ENCODE measurements at places on chromosomes 5 and 9. TPM values are rescaled to one million over a fixed set of nuclear protein-coding genes. Genes with fewer than 3 reads are reported as not detected.

Gene CTNND2
- 2.5 TPM for total RNA-seq

Gene PCDHGB7
- total RNA-seq: 19.2 TPM

Gene DIRAS2
- total RNA-seq: 3.6 TPM

Gene FRMD3
- total RNA-seq: 32.9 TPM

Gene CDHR2
- not detected for total RNA-seq

Gene PHAX
- total RNA-seq: 23.2 TPM

Gene NR2F1
- total RNA-seq: 81.3 TPM

Gene PCDHA9
- total RNA-seq: 0.44 TPM

DNA sequence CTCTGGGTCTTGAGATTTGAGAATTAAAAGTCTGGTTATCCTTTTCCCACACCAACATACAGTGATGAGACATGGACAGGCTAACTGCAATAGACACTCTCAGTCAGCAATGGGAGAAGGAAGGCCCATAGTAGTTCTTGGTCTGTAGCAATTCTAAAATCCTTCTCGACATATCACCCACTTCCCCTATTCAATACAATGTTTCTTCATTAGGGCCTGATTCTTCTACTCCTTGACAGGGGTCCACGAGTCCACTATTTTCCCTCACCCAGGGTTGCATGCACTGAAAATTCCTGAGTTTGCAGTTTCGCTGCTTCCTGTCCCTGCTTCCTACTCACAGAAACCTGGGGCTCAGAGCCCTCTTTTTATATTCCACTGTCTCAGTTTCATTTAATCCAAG lies 402.8 kb downstream of the MAT2B start:
- DNase-seq: no peak

DNA sequence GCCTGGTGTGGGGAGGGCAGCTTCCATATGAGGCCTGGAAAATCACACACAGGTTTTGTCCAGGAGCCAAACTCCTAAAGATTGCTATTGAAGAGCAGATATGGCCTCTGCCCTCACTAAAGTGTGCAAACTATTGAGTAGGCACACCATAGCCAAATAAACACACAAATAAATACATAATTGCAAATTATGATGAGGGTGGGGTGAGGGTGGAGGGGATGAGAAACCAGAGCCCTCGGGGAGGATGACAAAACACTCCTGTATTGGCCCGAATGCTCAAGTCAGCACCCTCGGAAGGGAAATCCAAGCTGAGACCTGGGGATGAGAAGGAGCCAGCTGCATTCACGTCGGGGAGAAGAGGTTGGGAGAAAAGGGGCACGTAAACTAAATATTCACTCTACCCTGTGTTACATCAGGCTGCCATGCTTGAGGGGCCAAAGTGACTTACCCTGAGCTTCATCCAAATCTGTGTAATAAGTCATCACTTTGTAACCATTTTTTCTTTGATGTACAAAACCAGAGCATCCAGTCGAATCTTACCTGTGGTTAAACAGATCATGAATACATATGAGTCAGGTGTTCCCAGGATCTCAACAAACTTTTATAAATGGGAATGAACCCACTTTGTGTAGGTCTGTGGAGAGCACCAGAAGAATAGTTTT lies 73.9 kb upstream of the PCSK1 start:
- no peak for DNase-seq

- DNase-seq: no peak
Measured at GRCh38 chr5:14977058-14977685, 105.6 kb upstream of the ANKH start.

DNA sequence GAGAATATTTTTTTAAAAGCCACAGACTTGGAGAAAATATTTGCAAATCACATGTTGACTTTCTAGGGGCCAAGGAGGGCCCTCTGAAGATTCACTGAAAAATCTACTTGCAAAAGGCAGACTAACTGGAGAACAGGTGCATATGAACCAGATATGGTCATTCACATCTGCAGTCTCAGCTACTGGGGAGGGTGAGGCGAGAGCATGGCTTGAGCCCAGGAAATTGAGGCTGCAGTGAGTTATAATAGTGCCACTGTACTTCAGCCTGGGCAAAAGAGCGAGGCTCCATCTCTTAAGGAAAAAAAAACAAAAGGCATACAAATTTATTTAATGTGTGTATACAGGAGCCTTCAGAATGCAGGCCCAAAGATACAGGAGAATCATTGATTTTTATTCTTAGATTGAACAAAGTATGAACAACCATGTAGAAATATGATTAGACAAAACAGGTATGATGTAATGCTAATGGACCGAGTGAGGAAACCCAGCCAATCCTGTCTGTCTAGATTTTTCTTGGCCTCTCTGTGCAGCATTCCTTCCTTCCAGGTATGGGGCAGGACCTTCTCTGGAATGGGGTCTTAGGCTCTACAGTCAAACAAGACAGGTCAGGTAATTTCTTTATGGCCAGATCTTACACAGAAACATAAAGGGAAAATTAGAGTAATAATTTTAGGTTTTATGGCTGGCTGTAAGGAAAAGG lies 15.3 kb upstream of the SLC27A6 start:
- no peak for DNase-seq

DNA sequence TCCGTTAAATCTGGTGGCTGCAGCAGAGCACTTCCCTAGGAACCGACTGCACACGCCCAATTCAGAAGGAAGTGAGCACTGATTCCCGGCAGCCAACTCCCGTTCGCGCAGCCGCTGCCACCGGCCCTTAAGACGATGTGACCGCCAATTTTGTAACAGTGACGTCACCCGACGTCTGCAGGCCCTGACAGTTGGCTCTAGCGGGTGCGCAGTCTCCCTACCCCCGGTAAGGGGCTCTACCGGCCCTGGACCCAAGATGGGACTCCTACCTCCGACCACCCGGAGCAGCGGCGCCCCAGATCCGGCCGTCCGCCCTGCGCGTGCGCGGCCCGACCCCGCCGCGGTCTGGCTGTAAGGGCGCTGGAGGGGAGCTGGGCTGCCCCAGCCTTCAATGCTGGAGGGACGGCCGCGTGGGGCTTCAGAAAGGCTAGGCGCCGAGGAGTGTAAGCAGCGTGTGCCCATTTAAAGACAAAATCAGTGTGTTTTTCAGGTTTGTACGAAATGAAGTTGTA lies 19.1 kb downstream of the DNAJA1 start:
- peak; percentile 71 for DNase-seq

GRCh38 chr9:124040935-124041816 lies 29.6 kb downstream of the LHX2 start:
- no peak for DNase-seq

GRCh38 chr5:57299986-57300385 lies 126.1 kb downstream of the GPBP1 start:
- DNase-seq: no peak

DNA sequence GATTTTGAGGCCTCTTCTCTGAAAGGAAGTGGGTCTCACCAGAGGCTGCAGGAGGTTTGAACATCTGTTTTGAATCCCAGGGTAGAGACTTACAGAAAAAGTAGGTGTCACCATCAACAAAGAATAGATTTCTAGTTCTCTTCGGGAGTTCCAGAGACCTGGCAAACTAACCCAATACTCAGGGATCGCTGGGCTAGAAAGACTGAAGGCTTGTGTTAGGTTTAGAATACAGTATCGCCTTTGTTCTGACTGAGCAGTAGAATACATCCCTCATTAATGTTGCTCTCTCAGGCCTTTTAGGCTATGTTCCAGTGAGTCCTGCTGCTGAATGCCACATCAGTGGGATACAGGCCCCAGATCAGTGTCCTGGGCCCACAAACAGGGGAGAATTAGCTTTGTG lies 27.2 kb downstream of the RUSC2 start:
- DNase-seq: no peak

DNA sequence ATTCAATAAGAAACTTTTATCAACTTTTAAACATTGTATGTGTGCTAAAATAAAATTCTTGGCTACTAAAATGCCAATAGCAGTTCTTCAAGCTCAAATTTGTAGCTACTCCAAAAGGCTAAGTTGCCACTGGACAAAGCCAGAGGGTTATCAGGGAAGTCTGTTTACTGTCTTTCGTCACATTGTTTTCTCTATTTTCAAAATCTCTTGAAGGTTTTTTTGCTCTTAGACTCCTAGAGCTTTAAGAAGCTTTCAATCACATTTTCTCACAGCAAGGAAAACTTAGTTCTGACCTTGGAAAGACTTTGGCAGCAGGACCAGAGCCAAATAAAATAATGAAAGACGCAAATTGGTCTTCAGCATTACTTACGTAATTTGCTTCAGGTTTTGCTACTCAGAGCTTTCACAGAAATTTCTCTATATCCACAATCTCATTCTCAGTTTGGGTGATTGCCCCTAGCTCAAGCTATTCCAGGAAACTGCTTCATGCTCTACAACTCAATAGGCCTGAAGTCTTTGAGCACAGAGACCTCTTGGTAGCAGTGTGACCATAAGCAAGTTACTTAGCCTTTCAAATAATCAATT lies 257.7 kb downstream of the GABRG2 start:
- no peak for DNase-seq

DNA sequence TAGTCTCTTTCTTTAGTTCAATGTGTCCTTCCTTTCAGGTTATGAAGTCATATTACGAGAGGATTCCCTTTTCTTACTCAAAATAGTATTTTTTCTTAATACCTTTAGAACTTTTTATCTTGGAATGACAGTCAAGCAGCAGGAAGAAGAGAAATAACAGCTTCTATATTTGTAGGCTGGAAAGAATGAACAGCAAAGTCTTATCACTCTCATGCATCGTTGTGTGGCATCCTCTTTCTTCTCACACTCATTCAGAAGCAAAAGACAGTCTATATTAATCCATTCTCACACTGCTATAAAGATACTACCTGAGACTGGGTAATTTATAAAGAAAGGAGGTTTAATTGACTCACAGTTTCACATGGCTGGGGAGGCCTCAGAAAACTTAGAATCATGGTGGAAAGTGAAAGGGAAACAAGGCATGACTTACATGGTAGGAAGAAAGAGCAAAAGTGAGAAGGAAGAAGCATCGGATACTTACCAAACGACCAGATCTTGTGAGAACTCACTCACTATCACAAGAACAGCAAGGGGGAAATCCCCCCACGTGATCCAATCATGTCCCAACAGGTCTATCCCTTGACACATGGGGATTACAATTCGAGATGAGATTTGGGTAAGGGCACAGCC lies 1646.1 kb upstream of the CDH6 start:
- DNase-seq: no peak

DNA sequence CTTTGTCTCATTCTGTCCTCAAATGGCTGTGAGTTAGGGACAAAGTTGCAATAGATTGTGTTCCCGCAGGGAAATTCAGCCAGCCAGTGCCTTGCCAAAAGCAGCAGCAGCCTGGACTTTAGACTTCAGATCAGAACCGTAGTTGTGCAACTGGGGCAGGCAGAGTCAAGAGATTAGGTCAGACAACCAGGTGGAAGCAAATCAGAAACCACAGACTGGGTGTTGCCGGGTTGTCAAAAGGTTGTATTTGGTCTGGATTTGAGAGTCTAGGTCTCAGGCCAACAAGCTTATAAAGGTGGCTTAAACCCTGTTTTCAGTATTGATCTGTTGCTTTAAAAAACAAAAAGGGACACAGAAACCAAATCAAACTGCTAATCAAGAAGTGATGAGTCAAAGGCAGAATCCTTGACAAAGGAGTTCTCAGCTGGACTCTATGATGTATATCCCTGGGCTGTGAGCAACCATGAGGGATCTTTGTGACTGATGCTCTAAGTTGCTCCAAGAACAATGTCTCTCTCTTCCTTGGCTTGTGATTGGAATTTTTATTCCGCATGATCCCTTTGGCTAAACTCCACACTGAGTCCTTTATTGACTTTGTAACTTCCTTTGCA lies 20.9 kb downstream of the RFK start:
- DNase-seq: peak; percentile 61

GRCh38 chr9:114382699-114383520 lies 4.9 kb downstream of the AKNA start:
- no peak for DNase-seq

- DNase-seq: no peak
Measured at GRCh38 chr9:106857811-106858470, 5.0 kb upstream of the ZNF462 start.

- DNase-seq: no peak
Measured at GRCh38 chr9:129386812-129387177, 208.7 kb upstream of the IER5L start.

GRCh38 chr5:177276886-177277285 lies 26.6 kb downstream of the RAB24 start:
- DNase-seq: no peak

- DNase-seq: no peak
Measured at GRCh38 chr5:82684659-82685058, 392.5 kb downstream of the TMEM167A start.

- no peak for DNase-seq
Measured at GRCh38 chr9:133635533-133636531, at the start of gene DBH. DBH (plus strand) TSS chr9:133636363; CDS start chr9:133636372, 9 bp downstream.

- DNase-seq: no peak
Measured at GRCh38 chr5:69184621-69185020, 4.8 kb upstream of the CENPH start.

DNA sequence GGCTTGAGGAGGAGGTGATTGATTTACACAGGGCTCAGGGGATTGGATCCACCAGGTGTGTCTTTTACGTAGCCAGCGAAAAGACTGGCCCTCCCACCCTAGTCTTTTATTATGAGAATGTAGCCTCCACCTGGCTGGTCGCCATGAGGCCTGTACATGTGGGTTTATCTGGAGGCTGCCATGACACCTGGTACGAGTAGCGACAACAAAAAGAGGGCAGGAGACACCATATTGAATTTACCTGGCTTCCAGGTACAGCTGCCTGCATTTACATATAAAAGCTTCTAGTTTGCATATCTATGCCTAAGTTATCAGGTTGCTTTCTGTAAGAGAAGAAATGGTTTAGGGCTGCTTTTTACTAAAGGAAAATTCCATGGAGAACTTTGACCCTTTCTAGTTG lies 1173.7 kb upstream of the SEMA6A start:
- DNase-seq: no peak

DNA sequence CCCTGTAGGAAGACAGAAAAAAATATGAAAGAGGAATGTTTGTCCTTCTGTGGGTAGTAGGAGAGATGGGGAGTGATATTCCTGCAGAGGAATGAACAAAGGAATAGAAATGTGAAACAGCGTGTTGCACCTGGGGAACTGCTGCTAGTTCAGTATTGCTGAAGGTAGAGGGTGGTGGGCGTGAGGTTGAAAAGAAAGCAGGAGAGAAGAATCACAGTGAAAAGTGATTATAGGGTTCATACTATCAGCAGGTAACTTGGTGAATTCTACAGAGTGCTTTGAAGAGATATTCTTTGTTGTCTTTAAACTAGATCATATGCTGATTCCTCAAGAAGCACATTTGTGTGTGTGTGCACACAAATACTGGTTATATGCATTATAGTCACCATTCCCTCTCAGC lies 95.6 kb downstream of the ADGRV1 start:
- no peak for DNase-seq

- DNase-seq: no peak
Measured at GRCh38 chr5:134327327-134327726, 39.6 kb downstream of the CDKL3 start.

GRCh38 chr5:108303611-108304010 lies 78.3 kb downstream of the FBXL17 start:
- DNase-seq: no peak

- no peak for DNase-seq
Measured at GRCh38 chr9:93254061-93254481, 70.1 kb downstream of the WNK2 start.

GRCh38 chr5:133782736-133783135 lies 170.4 kb upstream of the FSTL4 start:
- DNase-seq: no peak

GRCh38 chr5:138449501-138450239 lies 10.8 kb downstream of the REEP2 start:
- DNase-seq: peak; percentile 81

- DNase-seq: no peak
Measured at GRCh38 chr5:54753034-54753433, 232.4 kb downstream of the ESM1 start.

GRCh38 chr5:39783756-39784421 lies 359.1 kb upstream of the DAB2 start:
- no peak for DNase-seq

Measured in tibial nerve (tissue), 4 donors.